Central memory CD4-positive, alpha-beta T cell (primary cell): ENCODE measurements at places on chromosomes 1 and 21.

DNA sequence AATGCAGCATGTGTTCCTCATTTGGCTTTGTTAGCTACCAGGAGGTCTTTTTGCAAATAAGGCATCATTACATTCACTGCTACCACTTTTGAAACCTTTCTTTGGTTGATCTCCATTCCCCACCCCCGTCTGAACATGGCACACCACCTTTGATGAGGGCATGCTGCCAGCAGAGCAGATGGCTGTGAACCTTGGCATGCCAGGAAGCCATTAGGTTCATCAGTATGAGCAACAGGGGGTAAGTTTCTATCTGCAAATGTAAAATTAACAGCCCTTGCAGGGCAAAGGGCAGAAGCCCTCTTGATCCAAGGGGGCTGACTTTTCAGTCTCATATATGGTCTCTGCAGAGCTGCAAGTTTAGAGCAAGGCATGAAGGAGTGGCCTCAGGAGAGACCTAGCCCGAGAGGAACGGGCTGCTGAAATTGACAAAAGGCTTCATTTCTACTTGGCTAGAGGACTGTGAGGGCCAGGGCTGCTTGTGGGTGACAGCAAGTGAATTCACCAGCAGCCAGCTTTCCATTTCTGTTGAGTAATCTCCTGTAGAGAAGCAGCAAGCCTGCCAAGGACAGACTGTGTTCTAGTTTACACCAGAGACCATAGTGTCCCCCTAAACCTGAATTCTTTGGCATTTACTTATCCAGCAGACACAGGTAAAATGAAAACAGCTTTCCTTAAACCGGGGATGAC lies 127.9 kb downstream of the ZNF326 start:
- DNase-seq: no peak

DNA sequence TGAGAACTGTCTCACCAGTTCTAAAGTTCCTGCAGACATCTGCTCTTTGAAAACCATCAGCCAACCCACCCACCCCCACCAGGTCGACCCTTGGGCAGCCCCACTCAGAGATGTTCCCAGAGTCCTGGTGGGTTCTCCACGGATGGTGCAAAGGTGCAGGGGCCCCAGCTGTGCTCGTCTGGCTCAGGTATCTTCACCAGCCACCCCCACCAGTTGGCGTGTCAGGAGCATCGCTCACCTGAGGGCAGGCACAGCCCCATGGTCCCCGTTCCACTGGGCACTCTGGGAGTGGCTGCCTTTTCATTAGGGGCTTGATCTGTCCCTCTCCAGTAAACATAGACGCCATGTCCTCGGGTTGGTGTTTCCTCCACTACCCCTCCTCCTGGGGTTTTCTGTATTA lies 70.5 kb downstream of the UMODL1 start:
- no peak for DNase-seq

DNA sequence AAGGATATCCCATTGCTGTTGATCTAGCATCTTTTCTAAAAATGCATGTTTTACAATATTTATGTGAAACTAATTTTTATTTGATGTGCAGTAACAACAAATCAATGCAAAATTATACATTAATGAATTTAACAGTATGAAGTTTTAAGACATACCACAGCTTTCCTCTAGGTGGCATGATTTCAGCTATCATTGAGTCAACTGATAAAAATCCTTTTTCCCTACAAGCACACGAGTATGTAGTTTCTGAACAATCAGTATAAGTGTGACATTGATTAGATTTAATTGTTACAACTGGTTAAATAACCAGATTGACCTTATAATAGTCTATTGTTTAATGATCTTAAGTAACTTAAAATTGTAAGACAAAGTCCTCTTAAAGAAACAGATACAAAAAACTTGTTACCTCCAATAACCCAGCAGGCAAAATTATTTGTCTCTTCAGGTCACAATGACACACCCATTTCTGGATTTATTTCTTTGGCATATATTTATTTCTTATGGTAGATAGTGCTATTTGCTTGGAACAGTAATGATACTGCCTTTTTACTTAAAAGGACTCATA lies 5.8 kb upstream of the TGFB2 start:
- DNase-seq: no peak

GRCh38 chr1:167541003-167541402 lies 12.6 kb downstream of the CREG1 start:
- DNase-seq: no peak

GRCh38 chr1:205969229-205969628 lies 26.0 kb upstream of the SLC26A9 start:
- no peak for DNase-seq

- DNase-seq: peak; percentile 56
Observed at GRCh38 chr1:13700521-13701270, 708 bp downstream of the PRDM2 start.
